ENCODE measurements at places on chromosomes 5 and 9.

GRCh38 chr9:78130004-78130403 lies 98.4 kb upstream of the GNAQ start:
- DNase-seq, result peak; percentile 8

DNA sequence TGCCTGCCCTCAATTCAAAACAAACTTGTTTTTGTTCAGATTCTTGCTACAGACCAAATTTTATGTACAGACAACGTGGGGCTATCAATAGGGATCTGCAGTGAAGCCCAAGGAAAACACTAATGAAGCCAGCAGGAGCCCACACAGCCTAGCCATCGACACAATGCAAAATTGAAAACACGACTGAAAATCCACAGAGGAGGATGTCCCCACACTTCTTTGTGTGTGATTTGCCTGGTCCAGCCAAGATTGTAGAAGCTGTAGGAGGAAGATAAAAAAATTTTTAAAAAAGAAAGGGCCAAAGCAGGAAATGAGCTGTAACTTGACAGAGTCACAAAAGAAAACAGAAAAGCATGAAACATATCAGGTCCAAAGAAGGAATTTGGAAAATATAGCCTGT lies 34.8 kb downstream of the HTR4 start:
- DNase-seq, result no peak

DNA sequence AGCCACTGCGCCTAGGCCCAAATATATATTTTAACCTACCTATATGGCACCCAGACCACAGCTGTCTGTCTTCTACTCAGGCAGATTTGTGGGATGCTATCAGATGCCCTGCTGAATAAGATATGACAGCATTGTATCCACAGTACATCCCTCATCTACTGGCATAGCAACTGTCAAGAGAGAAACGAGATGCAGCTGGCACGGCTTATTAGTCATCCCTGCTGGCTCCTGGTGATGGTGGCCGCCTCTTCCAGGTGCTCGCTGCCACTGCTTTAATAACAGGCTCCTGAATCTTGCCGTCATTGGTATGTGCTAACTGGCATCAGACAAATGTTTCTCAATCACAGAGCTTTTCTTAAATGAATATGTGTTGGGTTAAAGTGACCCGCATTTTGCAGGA lies 34.0 kb downstream of the B4GALT1 start:
- DNase-seq, result no peak

- DNase-seq, result peak; percentile 79
Observed at GRCh38 chr5:132294728-132295504, 722 bp downstream of the SLC22A4 start.

DNA sequence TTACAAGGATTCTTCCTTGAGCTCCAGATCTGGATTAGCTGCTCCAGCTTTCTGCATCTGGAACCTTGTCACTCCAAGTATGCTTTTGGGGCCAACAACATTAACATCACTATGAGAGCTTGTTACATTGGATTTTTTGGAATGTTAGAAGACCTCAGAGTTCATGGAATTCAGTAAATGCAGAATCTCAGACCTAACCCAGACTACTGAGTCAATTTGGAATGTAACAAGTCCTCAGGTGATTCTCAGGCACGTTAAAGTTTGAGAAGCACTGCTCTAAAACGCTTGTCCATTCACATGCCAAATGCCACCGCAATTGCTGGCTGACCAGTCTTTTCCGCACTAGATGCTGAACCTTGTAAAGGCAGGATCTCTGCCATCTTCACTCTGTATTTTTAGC lies 251.4 kb upstream of the TRIM32 start:
- no peak for DNase-seq

DNA sequence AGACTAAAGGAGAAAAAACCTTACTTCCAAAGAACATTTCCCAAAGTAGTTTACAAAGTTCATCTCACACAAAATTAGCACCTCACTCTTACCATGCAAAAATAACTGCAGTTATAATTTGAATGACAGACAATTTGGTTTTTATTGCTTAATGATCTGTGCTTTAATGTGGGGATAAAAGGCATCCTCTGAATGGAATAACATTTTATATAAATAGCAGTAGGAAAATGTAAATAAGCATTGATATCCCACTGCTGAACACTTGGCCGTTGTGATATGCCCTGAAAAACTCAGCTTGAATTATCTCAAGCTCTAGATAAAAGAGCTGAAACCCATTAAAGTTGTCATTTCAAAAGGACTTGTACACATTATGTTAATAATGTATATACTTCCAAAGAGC lies 93.2 kb downstream of the OSMR start:
- DNase-seq, result no peak

DNA sequence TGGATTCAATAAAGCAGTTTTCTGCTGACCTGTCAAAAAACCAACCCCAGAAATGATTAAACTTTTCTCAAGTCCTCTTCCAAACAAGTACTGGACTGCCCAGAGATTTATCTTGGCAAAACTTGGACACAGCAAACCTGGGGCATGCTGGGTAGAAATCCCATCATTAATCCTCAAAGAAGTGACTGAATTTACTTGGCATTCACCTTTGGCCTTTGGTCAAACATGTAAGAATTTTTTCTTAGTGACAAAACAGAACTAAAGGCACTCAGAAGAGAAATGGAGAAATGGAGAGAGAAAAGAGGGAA lies 248.6 kb upstream of the NREP start:
- no peak for DNase-seq

DNA sequence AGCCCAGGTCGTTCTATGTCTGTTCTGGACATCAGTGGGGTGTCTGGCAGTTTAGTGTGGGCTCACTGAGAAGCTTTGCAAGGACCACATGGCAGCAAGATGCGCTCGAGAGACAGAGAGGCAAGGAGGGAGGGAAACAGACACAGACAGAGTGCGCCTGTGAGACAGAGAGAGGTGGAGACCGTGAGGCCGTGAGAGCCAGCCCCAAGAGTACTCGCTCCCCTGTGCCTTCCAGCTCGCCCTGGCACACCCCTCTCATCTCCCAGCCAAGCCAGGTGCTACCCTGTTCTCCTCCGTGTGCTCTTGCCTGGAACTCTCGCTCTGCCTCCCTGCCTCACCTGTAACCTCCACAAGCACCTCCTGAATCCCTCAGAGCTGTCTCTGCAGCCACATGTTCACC lies 106.8 kb downstream of the EHMT1 start:
- DNase-seq, result no peak

DNA sequence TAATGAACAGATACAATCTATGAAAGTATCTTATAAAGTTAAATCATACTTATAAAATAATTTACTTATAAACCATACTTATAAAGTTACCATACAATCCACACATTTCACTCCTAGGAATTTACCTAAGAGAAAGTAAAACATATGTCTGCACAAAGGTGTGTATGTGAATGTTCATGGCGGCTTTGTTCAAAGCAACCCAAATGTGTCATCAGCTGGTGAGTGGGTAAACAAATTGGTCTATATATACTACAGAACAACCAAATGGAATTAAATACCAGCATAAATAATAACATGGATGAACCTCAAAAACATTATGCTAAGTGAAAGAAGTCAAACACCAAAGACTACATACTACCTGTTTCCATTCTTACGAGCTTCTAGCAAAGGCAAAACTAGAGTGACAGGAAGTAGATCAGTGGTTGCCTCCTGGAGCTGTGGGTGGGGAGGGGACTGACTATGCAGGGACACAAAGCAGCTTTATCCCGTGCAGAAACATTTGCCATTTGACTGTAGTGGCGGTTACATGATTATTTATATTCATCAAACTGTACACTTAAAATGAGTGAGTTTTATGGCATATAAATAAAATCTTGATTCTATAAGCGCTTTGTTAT lies 10.6 kb downstream of the TRAF1 start:
- DNase-seq, result no peak

- no peak for DNase-seq
Observed at GRCh38 chr9:127021664-127022363, 100.6 kb downstream of the ANGPTL2 start.

GRCh38 chr5:142375944-142376411 lies 51.2 kb upstream of the SPRY4 start:
- no peak for DNase-seq

- DNase-seq, result no peak
Observed at GRCh38 chr5:72133212-72133990, 26.1 kb downstream of the MAP1B start.

- DNase-seq, result no peak
Observed at GRCh38 chr5:170597872-170598271, 94.1 kb downstream of the KCNIP1 start.

- DNase-seq, result no peak
Observed at GRCh38 chr5:36841677-36842076, 34.9 kb upstream of the NIPBL start.

DNA sequence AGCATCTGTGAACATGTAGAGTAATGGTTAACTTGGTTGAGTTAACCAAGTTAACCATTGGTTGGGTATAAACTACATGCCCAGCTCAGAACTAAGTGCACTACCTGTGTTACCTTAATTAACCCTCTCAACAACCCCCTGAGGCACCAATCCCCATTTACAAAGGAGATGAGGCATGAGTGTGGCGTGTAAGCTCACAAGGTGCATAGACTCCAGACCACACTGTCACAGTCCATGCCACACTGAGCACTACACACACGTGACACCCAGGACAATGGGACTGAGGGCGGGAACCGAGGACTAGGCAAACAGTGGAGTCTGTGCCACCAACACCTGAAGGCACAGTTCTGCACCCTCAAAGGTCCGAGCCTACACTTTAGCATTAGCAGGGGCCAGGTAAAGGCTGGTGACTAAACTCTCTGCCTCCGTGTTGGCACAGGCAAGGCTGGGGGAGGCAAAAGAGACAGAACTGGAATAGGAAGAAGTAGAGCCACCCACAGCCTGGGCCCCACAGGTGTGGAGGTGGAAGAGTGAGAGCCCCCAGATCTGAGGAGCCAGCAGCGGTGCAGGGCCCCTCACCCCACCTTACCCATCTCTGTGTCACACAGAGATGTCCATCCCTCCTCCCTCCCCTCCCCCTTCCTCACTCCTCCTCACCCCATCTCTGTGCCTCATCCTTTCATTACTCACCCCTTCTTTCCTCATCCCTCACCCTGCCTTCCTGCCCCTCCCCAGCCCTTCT lies 2.2 kb upstream of the DNAJB5 start:
- DNase-seq, result no peak

DNA sequence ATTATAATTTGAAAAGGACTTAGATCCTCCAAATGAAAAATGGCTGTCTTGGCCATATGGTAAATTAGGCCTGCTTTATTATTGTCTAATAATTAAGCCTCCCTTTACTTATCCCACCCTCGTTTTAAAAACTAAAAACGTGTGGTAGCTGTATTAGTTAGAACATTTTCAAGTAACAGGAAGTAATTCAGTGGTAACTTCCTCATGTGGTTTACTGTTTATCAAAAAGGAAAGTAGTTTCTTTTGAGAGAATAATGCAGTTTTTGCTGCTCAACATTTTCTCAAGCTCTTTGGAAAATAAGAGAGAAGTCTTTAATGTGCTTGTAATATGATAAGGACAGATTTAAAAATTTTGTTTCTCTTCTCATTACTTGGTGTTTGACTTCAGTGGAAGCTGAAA lies 26.0 kb downstream of the ZCCHC7 start:
- no peak for DNase-seq

GRCh38 chr5:135193213-135194125 lies 159.4 kb upstream of the PITX1 start:
- no peak for DNase-seq

- DNase-seq, result no peak
Observed at GRCh38 chr9:6590334-6590733, 55.2 kb downstream of the GLDC start.

- no peak for DNase-seq
Observed at GRCh38 chr5:120684213-120684612, 220.1 kb downstream of the PRR16 start.

GRCh38 chr9:69430206-69430605 lies 105.2 kb downstream of the ENTREP1 start:
- no peak for DNase-seq

DNA sequence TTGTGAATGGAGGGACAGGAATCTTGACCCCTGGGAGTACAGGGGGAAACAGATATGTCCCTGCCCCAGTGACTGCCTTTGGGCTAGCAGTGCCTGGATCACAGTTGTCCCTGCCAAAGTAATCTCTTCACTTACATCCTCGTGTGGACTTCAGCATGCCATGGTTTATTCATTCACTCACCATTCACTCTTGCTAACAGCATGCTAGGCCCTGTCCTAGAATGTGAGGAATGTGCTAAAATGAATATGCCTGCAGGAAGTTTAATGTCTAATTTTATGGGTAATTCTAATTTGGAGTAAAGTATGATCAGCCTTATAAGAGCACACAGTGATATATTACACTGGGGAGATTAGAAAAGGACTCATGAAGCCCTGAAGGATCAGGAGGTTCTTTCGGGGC lies 63.0 kb downstream of the FAT2 start:
- no peak for DNase-seq

GRCh38 chr5:3209918-3210317 lies 385.7 kb upstream of the IRX1 start:
- no peak for DNase-seq

- DNase-seq, result no peak
Observed at GRCh38 chr9:98980291-98980690, 36.6 kb downstream of the COL15A1 start.

- peak; percentile 51 for DNase-seq
Observed at GRCh38 chr9:7234144-7234543, 476.4 kb downstream of the KDM4C start.

- DNase-seq, result no peak
Observed at GRCh38 chr5:124650147-124650561, 96.3 kb downstream of the ZNF608 start.

DNA sequence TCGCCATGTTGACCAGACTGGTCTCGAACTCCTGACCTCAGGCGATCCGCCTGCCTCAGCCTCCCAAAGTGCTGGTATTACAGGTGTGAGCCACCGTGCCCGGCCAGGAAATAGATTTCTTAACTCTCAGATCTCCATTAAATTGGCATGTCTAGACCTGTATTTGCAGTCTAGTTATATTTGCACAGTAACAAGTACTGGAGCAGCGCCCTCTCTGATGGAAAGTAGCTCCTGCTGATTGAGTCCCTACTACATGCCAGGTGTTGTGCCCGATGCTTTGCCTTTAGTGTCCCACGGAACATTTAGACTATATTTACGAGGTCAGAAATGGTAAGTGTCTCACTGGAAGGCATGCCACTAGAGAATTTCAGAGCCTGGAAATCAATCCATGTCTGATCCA lies 15.8 kb upstream of the TMED9 start:
- no peak for DNase-seq

DNA sequence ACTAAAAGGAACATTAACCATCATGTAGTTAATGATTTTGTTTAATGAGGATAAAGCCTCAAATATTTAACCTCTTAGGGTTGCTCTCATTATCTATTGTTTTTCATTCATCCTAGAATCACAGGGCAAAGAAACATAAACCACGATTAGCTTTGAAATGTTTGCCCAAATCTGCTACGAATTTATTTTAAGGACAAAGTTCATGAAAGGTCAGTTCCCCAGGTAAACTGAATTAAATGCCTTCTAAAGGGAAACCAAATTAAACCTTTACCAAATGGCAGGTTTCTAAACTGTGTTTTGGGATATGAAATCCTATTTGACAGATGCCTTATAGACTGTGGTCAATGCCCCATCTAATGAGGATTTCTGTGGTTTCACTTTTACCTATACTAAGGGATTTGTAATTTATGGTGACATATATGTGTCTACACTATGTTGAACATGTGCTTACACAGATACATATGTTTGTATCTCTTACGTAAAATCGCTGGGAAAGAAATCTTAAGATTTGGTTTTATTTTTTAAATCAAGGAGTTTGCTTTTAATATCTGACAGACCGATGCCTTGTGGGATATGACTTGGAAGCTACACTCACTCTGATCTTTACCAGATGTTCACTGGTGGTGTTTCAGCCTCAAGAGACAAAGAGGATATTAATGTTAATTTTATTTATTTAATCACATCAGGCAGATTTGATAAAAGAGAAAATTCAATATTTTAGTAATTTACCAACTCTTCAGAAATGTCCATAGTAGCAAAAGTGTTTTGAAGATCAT lies 188.4 kb downstream of the GLIS3 start:
- no peak for DNase-seq
